Tibial nerve (tissue), 4 donors: ENCODE measurements at places on chromosomes 6 and 20. TPM values are rescaled to one million over a fixed set of nuclear protein-coding genes. Genes with fewer than 3 reads are reported as not detected.
A peak's percentile ranks its signal among the peaks of the same experiment; 100 is the strongest.

Gene GCNT2
- total RNA-seq: 0.78 TPM

DNA sequence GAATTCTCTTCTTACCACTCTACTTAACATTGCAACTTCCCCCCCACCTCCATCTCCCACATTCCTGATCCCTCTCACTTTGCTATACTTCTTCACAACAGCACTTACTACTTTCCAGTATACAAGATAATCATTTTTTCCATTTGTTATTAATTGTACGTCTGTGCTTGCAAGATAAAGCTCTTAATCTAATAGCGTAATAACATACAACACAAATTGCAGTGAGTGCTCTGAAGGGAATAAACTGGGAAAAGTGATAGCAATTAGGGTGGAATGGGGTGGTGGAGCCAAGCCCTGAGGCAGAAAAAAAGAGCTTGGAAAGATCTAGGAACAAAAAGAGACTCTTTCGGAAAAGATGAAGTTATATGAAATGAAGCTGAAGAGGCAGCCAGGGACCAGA lies 8.5 kb downstream of the CGAS start:
- no peak overlapping the region for H3K4me3 ChIP-seq
- H3K4me1 ChIP-seq: no peaks in the 10 kb centered on the region
- no peaks in the 10 kb centered on the region for H3K27me3 ChIP-seq
- H3K36me3 ChIP-seq: peaks cover 76% of the 10 kb centered on the region
- no peak overlapping the region for H3K27ac ChIP-seq
- no peak for DNase-seq

Gene SIRPB2
- 28.5 TPM for total RNA-seq

Gene ETV7
- total RNA-seq: 1.0 TPM

Gene BPIFB1
- not detected for total RNA-seq

DNA sequence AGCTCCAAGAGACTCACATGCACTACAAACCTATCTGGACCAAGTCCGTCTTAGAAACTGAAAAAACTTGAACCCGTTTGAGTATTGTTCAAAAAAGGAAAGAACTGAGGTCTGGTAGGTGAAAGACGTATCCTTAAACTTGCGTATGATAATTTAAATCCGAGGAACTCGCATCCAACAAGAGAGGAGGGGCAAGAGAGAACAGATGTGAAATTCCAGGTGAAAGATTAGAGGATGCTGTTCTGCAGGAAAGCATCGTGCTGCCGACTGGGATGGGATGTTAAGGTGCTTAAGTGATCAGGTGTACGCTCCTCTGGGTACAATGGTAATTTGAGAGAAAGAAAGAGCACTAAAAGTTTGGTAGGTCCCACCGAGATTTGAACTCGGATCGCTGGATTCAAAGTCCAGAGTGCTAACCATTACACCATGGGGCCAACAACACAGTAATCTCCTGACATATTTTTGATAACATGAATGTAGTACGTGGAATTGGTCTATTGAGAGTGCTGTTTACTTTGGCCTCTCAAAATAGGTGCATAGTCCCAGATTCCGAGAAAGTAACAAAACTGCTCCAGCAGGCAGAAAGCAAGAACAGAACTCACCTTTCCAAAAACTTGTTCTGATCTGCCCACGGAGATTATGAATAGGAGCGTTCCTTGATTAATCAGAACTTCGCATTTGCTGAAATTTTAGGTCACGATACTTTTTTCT lies 53.5 kb upstream of the BTN3A2 start:
- peaks cover under 1% of the 10 kb centered on the region for H3K27me3 ChIP-seq
- H3K36me3 ChIP-seq: no peaks in the 10 kb centered on the region
- peak overlapping the region; percentile 37 for H3K4me3 ChIP-seq
- peak overlapping the region; percentile 44 for H3K27ac ChIP-seq

DNA sequence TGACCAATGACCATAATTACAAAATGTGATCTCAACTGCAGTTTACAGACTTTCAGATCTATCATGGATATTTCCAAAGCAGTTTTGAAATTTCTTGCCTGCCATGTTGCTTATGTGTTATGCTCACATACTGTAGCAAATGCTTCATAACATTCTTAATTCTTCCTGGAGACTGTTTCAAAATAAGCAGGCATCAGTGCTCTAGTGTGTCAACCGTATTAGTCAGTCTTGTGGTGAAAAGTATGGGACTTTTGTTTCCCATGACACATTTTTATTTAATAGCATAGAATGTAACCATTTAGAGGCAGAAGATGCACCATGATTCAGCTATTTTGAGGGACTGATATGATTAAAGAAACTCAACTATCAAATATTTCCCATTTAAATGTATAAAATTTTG lies 1.7 kb downstream of the POPDC3 start:
- no peak overlapping the region for H3K27ac ChIP-seq
- no peaks in the 10 kb centered on the region for H3K36me3 ChIP-seq
- no peak for DNase-seq
- peaks cover 17% of the 10 kb centered on the region for H3K27me3 ChIP-seq
- H3K4me3 ChIP-seq: no peak overlapping the region

GRCh38 chr20:5495939-5496338 lies 179.2 kb upstream of the PROKR2 start:
- DNase-seq: no peak
- H3K4me1 ChIP-seq: no peaks in the 10 kb centered on the region
- no peaks in the 10 kb centered on the region for H3K36me3 ChIP-seq
- no peaks in the 10 kb centered on the region for H3K27me3 ChIP-seq
- no peak overlapping the region for H3K4me3 ChIP-seq

DNA sequence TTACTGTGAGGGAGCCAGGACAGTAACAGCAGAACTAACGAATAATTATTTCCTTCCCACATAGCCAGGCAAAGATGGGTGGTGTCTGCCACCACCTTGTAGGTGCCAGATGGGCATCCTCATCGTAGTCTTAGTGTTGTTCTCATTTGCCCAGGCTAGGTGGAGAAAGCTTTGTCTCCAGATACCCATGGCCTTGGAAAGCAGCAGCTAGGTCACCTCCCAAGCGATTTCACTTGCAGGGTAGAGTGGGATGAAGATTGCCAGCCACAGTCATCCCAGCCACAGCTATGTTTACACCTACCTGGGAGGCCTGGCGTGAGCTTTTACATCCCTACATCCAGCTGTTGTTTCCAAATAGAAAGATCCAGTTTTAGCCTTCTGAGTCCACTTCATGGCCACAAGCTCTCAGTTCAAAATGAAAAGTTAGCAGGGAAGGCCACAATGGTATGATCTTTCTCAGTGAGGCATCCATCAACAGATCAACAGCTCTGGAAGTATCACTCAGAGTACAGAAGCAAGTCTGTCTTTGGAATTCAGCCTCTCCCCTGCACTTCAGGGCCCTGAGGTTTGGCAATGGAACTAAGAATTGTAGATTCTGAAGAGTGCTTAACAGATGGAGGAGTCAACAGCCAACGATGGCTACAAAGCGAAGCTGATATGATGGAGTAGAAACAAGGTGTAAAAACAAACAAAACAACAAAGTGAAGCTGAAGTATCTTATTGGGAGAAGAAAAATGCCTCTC lies 11.0 kb upstream of the SNRPC start:
- H3K4me1 ChIP-seq: no peaks in the 10 kb centered on the region
- no peaks in the 10 kb centered on the region for H3K36me3 ChIP-seq
- no peak overlapping the region for H3K27ac ChIP-seq
- no peak for DNase-seq

GRCh38 chr20:37711001-37711400 lies 17.2 kb downstream of the CTNNBL1 start:
- peaks cover 16% of the 10 kb centered on the region for H3K4me1 ChIP-seq
- no peak overlapping the region for H3K4me3 ChIP-seq

Gene FAM162B
- total RNA-seq: 6.7 TPM

Gene KIF25
- total RNA-seq: not detected

GRCh38 chr20:62618611-62619529 lies 23.4 kb upstream of the SLCO4A1 start:
- H3K4me3 ChIP-seq: no peak overlapping the region
- peaks cover 36% of the 10 kb centered on the region for H3K4me1 ChIP-seq
- H3K27me3 ChIP-seq: peaks cover 28% of the 10 kb centered on the region
- H3K27ac ChIP-seq: peak overlapping the region; percentile 50
- DNase-seq: no peak

DNA sequence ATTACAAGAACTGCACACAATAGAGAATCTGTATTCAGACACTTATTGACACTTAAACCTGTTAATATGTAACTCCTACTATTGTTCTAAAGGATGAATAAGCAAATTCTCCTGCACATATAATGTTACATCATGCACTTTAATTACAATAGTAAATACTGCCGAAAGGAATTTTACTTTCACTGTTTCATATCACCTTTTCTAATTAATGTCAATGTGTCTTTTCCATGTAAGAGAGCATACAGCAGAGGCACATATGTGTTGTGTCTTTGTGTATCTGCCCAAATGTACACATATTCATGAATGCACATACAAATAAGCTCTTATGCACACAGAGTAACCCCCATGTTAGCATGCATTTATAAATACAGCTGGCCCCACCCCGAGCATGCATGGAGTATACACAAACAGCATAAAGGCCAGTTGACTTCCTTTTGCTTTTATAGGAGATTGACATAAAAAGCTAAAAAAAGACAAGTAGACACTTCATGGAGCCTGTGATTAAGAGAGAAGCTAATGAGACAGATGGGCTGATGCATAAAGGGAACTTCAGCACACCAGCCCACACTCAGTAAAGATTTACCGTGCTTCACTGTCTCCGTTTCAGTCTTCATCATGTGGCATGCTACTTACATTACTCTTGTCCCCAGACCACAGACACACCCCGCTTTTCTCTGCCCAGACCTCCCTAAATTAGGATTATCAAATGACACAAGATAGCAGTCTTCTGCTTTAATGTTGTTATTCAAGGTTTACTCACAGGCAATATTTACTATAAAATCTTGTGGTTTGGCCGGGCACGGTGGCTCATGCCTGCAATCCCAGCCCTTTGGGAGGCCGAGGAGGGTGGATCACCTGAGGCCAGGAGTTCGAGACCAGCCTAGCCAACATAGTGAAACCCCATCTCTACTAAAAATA lies 184.6 kb downstream of the ATXN1 start:
- peaks cover 7% of the 10 kb centered on the region for H3K4me1 ChIP-seq
- no peak for DNase-seq
- H3K36me3 ChIP-seq: no peaks in the 10 kb centered on the region
- no peak overlapping the region for H3K27ac ChIP-seq
- H3K27me3 ChIP-seq: no peaks in the 10 kb centered on the region

GRCh38 chr6:48837744-48838143 lies 625.3 kb downstream of the MMUT start:
- H3K27ac ChIP-seq: no peak overlapping the region
- H3K27me3 ChIP-seq: no peaks in the 10 kb centered on the region
- H3K4me1 ChIP-seq: no peaks in the 10 kb centered on the region
- H3K36me3 ChIP-seq: no peaks in the 10 kb centered on the region
- H3K4me3 ChIP-seq: no peak overlapping the region

Gene ALDH8A1
- 3.1 TPM for total RNA-seq

DNA sequence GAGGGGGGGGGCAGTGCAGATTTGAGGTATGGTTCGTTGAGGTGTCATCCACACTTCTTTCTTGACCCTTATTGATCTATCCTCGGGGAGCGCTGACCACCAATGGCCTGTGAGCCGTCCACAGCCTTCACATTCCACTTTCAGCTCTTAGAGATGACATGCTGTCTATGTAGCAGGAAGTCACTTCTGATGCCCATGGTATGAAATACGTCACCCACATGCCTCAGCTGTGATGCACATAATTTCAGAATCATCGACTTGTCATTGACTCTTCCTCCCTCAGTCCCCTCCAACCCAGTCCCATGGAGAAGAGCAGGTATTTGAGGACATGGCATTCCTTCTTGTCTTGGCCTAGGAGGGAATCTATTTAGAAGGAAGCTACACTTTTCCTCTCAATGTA lies 4.7 kb upstream of the ADGRF5 start:
- no peaks in the 10 kb centered on the region for H3K27me3 ChIP-seq
- no peaks in the 10 kb centered on the region for H3K4me1 ChIP-seq
- H3K4me3 ChIP-seq: no peak overlapping the region
- DNase-seq: no peak

DNA sequence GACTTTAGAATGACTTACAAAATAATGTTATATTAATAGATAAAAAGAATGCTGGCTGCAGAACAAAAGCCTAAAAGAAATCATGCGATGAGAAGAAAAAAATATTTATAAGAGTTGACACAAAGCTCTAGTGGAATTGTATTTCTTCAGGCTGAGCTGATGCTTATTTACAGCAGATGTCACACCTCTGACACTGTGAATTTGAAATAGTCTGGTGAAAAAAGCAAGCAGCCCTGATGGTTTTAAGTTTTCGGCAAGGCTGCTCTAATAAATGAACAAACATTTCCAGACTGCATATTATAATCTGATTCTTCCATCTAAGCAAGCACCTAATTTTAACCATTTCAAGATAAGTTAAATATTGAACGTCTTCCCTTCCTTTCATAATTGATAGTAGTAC lies 109.9 kb downstream of the LIN28B start:
- H3K27me3 ChIP-seq: no peaks in the 10 kb centered on the region
- no peak for DNase-seq
- H3K36me3 ChIP-seq: no peaks in the 10 kb centered on the region
- H3K27ac ChIP-seq: no peak overlapping the region
- H3K4me3 ChIP-seq: no peak overlapping the region

DNA sequence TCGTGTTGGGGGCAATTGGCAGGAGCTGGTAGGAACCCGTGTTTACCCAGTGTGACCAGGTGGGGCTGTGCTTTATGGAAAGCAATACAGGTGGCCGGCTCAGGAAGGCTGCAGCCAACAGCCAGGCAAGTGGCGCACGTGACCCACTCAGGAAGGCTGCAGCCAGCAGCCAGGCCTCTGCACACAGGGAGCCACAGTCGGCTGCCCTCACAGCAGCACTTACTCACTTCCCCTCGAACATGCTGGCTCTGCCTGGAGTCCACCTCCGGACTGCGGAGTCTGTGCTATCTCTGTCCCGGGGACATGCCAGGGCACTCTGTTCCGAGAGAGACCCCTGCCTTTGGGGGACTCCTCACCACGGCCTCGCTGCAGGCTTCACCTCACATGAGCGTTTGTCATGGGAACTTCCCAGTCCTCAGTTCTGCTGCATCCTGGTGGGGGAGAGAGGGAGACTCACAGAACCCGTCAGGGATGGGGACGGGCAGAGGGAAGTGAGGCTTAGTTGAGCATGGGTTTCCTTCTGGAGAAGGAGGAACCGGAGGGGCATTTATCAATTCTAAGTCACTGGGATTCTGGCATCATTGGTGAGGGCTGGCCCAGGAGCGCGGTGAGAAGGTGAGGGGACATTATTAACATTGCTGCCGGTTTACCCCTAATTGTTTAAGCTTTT lies 76.8 kb downstream of the TTLL2 start:
- H3K27me3 ChIP-seq: no peaks in the 10 kb centered on the region
- H3K36me3 ChIP-seq: no peaks in the 10 kb centered on the region
- no peak for DNase-seq
- H3K4me1 ChIP-seq: no peaks in the 10 kb centered on the region
- no peak overlapping the region for H3K4me3 ChIP-seq

DNA sequence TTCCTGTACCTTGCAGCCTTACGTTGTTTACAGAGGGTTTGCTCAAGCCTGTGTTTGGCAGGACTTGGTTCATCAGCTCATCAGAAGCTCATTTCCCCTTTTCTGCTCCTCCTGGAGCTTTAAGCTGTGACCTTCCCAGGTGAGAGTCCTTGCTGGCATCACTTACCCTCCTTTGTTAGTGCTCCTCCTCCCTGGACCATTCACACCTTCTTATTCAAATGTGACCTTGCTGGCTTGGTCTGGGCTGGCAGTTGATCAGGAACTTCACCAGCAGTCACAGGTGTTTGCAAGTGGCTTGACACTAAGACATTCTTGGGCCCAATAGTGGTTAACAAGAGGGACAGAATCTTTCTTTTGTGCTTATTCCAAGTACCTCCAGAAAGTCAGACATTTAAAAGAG lies 148.8 kb downstream of the C6orf58 start:
- no peaks in the 10 kb centered on the region for H3K36me3 ChIP-seq
- H3K27ac ChIP-seq: no peak overlapping the region
- no peak overlapping the region for H3K4me3 ChIP-seq

GRCh38 chr6:46756469-46757213 lies 9.9 kb downstream of the ANKRD66 start:
- H3K27ac ChIP-seq: no peak overlapping the region
- H3K4me1 ChIP-seq: no peaks in the 10 kb centered on the region
- no peak overlapping the region for H3K4me3 ChIP-seq
- H3K27me3 ChIP-seq: no peaks in the 10 kb centered on the region
- no peak for DNase-seq

Gene ENPP5
- 2.3 TPM for total RNA-seq
